ENCODE measurements at places on chromosomes 7 and 10.

GRCh38 chr7:148212731-148213130 is 377.8 kb upstream of the C7orf33 start:
- no peak for DNase-seq

- DNase-seq, result peak; percentile 34
These were observed 167.1 kb downstream of the NEURL1 start for GRCh38 chr10:103660364-103661197.

- DNase-seq, result no peak
These were observed 1.2 kb upstream of the UNCX start for GRCh38 chr7:1231214-1232102.

DNA sequence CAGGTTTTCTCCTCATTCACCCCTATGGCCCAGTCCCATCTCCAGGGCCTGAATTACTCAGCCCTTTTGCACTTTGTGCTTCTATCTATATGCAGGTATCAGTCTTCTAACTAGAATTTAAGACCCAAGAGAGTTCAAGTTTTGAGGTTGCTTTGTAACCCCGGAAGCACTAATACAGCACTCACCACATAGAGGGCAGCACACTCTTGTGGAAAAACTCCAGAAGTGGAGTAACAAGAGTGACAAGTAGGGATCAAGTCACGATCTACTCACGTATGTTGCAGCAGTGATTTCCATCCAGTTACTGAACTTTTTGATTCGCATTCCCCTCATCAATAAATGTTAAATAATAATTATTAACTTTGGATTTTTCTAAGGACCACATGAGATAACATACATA is 151.0 kb downstream of the CHCHD3 start:
- no peak for DNase-seq

DNA sequence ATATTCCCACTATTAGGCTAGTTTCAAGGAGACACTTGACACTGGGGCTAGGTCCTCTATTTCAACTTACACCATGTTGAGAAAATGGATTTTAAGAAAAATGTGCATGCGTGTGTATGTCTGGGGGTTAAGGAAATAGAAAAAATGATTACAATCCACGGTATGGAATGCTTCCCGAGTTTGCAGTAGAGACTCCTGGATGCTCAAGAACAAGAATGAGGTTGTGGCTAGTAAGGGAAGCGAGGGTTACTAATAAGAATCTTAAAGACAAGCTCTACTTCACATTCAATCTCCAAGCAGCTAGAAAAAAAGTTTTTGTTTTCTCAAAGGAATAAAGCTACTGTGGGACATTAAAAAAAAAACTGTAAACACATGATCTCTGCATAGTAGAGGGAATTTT is 54.7 kb downstream of the ANK3 start:
- DNase-seq, result no peak

GRCh38 chr10:122020226-122020625 is 31.3 kb downstream of the TACC2 start:
- DNase-seq, result no peak

Measured in stimulated activated naive CD8-positive, alpha-beta T cell treated with anti-CD3 and anti-CD28 coated beads, Interleukin-15, Interleukin-2, amounts not matched to agents 100 U/mL and 50 U/mL, for 24 hours (primary cell).